ENCODE measurements at places on chromosomes 7 and 10.
A peak's percentile ranks its signal among the peaks of the same experiment; 100 is the strongest.

- no peak for DNase-seq
These were observed 80.5 kb downstream of the ABI1 start for GRCh38 chr10:26780106-26780792.

GRCh38 chr10:19290770-19291169, 242.2 kb downstream of the MALRD1 start:
- no peak for DNase-seq

DNA sequence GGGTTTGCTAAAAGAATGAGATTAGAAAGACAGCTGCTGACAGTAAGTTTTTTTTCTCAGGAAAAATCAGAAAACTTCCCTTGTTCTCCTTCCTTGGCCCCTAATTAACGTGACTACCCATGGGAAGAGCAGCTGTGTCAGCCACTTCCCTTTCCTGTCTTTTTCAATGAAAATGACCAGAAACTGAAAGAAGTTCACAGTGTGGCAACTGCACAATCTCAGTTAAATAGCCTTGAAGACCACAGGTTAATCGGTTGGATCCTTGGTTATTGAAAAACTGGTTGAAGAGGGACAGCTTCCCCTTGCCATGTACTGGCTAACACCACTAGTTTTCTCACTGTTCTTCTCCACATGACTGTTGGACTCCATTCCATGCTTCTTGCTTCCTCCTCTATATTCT, 148.8 kb upstream of the AGR3 start:
- DNase-seq, result no peak

- DNase-seq, result no peak
These were observed 33.5 kb upstream of the ENO4 start for GRCh38 chr10:116815641-116816415.

- no peak for DNase-seq
These were observed 9.9 kb downstream of the XPNPEP1 start for GRCh38 chr10:109913306-109913892.

- DNase-seq, result no peak
These were observed 12.8 kb downstream of the MEIG1 start for GRCh38 chr10:14971867-14972448.

DNA sequence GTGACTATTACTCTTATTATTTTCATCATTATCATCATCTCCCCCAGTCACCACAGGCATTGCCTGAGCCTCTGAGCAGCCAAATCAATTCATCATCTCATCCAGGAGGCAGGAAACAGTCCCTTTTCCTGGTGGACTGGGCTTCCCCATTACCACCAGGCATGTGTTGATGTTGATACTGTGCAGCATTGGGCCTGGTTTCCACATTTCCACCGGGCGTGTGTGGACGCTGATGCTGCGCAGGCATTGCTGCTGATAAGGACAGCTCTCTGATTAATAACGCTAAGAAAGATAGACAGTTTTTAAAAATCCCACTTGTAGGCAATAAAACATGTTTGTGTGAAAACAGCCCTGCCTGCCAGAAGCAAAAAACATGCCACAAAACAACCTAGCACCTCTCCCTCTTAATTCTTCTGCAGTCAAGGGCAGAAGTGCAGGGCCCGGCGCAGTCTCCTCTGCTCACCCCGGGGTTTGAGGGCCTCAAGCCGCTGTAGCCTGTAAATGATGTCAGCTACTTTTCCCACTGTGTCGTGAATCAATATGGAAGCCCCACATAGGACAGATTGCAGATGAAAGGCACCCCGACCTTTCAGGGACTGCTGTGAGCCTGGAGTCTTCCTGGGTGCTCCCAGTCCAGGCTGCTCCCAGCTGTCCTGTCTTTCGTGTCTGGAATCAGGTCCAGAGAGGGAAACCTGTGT, 216.0 kb downstream of the WDR37 start:
- DNase-seq, result no peak

- no peak for DNase-seq
These were observed 166.9 kb downstream of the GRK5 start for GRCh38 chr10:119374236-119374635.

DNA sequence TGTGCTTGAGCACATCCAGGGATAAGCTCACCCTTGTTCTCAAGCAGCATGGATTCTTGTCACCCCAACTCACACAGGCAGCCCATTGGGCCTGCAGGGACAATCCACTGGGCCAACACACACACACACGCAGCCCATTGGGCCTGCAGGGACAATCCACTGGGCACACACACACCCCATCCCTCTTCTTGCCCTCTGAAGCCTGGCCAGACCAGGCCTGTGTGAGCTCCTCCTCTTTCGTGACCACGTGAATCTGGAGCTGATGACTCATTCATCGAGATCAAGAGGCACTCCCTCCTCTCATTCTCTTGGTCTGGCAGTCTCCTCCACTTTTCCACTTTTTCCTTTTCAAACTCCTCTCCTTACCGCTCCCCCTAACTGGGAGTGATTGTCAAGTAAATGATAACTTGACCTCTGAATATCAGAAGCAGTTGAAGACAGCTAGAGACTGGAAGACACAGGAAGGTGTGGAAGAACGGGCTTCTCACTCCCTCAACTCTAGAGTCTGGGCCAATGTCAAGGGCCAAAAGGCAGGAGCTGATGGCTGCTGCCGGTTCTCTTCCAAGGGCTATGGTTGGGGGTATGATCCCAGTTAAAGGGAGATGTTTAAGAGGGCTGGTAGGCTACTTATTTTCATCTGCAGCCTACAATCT, 89.7 kb downstream of the HIPK2 start:
- no peak for DNase-seq

DNA sequence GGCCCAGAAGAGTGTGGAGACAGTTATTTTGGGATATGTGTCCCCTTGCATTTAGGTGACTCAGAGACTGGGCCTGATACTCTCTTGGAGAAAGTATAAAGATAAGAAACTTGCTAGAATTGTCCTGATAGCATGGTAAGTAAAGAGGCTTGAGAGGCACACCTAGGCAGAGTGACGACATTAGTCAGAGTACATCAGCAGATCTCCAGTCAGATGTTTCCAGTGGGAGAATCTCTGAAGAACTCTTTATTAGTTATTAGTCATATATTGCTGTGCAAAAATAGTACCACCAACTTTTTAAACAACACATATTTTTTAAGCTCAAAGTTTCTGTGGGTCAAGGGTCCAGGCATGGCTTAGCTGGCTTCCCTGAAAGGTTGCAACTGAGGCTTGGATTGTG, 182.6 kb downstream of the NEBL start:
- DNase-seq, result no peak

DNA sequence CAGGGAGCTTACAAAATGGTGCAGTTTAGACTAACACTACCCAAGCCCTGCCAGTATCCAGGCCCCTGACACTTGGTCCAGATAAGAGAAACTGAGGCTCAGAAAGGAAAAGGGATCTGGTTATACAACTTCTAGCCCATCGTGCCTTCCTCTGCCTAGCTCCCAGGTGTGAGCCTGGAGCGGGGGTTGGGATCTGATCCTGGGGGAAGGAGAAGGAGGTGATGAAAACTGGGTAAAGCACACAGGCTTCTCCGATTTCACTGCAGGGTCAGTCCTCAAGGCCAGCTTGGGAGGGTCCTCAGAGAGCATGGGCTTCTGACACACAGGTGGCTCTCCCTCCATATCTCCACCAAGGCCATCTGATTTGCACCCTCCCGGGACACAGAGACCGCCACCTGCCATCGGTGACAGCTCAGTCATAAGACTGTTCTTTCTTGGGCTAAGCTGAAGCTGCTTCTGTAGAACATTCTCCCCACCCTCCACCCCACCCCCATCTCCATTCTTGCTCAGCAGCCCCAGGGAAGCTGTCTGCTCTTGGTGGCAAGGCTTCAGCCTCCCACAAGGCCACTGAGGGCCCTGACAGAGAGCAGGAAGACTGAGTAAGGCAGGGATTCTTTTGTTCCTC, 16.4 kb downstream of the SRRM3 start:
- no peak for DNase-seq

GRCh38 chr10:5512881-5513612, 11.7 kb upstream of the CALML3 start:
- DNase-seq, result peak; percentile 55

DNA sequence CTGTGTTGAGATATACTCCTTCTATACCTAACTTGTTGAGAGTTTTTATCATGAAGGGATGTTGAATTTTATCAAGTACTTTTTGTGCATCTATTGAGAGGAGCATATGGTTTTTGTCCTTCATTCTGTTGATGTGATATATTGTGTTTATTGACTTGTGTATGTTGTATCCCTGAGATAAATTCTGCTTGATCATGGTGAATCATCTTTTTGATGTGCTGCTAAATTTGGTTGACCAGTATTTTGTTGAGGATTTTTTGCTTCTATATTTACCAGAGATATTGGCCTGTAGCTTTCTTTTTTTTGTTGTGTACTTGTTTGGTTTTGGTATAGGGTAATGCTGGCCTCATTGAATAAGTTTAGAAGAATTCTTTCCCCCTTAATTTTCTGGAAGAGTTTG, 32.4 kb downstream of the NEURL1 start:
- no peak for DNase-seq

GRCh38 chr10:102781090-102781920, 37.6 kb downstream of the WBP1L start:
- no peak for DNase-seq

GRCh38 chr7:102251531-102252365, 34.9 kb upstream of the SH2B2 start:
- no peak for DNase-seq

DNA sequence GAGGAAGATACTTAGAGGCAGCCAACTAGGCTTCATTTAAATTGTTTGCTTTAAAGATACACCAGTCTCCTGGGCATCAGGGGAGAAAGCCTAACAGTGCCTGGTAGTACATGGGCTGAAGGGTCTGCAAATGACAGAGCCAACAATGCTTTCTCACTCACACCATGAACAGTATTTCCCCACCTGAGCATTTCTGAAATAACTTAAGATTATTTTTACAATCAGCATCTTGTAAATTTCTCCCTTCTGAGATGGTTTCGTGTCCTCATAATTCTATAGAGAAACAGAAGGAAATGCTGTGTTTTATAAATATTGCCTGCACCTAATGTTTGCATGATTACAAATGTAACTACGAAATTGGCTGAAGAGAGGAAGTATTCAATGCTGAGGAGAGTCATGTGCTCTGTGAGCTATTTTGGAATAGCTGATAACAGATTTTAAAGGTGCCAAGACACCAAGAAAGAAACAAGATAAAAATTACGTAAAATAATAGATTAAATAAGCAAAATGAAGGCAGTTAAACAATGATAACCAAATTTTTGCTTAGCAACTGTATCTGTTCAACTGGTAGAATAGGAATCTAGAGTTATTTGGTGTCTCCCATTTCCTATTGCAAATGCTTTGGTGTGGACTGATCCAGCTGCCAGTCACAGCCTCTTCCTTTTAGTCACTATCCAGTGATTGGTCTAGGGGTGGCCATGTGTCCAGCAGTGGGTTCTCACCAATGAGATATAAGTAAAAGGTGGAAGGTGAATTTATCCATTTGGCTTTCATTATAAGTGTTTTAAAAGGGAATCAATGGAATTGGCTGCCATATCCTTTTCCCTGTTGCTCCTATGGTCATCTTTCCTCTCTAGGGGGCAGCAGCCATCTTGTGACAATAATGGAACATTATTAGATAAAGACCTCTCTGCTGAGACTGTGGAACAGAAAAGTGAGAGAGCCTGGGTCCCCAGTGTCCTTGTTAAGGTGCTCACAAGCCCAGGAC, 167.9 kb upstream of the SLC26A5 start:
- no peak for DNase-seq

DNA sequence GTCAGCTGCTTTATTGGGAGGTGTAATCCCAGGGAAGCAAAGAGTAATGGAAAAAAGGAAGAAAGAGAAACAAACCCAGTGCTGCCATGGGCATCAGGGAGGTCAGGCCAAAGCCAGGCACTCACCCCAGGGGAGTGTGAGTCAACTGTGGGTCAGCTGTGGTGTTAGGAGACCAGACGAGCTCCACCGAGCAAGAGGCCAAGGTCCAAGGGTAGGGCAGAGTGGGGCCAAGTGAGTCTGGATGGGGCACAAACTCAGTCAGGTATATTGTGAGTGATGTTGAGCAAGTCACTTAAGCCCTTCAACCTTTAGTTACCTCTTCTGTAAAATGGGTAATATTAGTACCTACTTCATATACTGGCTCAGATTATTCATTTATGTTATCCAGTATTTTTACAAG, 30.4 kb upstream of the CDK13 start:
- no peak for DNase-seq

DNA sequence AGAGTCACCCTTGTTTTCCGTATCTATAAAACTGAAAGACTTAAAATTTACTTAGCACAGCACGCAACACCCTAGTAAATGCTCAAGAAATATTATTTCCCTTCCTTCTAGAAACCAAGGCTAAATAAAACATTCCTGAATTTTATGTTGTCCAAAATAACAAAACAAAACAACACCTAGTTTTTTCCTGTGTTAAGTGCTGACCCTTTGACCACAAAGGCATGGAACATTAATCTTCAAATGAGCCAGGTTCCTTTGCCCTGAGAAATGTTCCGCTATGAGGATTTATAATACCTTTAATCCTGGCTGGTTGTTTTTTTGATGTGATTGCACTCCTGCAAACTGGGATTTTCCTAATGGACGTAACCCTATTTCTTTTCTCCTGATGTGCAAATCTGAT, 29.0 kb upstream of the DGKI start:
- no peak for DNase-seq

- no peak for DNase-seq
These were observed 2.5 kb upstream of the MUC3A start for GRCh38 chr7:100946766-100947365.

DNA sequence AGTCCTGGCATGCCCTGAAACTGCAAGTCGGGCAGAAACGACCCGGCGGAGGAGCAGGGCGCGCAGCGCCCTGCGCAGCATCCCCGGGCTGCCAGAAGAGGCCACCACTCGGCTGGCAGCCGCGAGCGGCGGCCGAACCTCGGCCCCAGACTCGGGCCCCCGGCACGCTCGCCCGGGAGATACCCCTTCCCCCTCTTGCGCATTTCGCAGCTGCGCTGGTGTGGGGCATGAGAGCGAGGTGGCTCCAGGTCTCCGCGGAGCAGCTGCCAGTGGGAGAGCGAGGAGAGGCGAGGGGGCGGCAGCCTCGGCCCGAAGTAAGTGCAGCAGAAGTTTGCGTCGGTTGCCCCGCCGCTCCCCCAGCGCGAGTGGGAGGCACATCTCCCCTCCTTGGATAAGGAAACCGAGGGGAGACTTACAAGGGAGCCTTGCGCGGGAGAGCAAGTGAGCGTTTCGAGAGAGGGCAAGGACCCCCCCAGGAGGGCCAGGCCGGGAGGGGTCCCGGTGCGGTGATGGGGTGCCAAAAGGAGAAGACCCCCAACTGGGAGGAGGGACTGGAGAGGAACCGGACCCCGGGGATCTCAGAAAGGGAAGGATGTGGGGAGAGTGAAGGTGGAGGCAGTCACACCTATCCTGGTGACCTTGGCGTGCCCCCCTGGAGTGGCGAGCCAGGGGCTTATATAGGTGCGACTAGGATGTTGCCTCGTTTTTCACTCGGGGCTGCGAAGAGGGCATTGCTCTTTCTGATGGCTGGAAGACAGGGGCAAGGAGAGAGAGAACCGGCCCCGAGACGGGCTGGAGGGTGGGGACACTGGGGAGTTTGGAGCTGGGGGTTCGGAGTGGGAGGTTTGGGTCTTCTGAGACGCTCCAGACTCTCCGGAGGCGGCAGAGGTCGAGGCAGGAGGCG, 256.3 kb downstream of the OTUD1 start:
- no peak for DNase-seq

GRCh38 chr7:30596721-30597120, 2.0 kb downstream of the GARS1 start:
- DNase-seq, result no peak
